ENCODE measurements at places on chromosomes 16 and 17.

DNA sequence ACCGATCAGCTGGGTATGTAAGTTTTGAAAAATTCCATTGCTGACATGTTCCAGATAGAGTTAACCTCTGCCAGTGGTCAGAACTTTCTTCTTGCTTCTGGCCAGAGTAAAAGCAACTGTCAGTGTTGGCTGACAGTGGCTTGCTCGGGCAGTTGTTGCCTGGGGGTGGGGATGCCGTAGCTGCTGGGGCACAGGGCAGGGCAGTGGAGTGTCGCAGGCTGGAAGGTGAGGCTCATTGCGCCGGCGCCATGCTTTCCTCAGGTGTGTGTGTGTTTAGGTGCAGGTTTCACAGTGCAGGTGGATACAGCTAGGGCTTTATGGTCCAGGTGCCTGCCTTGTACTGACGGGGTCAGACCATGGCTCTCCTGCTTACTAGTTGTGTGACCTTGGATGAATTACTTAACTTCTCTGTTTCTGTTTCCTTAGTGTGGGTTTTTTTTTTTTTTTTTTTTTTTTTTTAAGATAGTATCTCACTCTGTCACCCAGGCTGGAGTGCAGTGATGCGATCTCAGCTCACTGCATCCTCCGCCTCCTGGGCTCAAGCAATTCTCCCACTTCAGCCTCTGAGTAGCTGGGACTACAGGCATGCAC is 156.4 kb downstream of the SNX29 start:
- DNase-seq: no peak

DNA sequence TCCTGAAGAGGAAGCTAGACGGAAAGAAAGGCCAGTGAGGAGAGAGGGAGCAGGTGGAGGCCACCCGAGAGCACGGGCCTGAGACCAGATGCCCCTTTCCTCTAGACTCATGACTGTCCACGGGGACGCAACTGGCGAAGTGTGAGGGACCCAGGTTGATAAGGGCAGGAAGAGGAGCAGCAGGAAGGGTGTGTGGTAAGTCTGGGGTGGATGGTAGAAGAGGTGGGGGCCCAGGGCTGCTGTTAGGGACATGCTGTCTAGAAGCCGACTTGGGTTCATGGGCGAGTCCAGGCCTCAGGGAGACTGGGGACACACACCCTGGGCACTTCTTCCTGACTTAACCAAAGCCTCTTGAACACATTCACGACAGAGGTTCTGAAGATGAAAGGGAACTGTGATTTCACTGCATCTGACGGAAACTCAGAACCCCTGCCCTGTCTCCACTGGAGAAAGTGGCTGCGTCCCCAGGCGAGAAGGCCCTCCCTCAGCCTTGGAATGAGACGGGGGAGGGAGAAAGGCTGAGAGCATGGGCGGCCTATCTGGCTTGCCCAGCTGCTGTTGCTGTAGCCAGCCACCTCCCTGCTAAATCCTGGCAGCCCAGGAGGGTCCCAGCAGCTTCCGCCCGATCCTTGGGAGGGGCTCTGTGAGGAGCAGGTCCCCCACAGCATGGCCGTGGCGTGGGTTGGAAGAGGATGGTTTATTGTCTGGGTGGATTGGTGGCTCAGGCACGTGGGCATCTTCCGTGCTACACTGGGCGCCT is 6.0 kb downstream of the HIC1 start:
- DNase-seq: no peak

DNA sequence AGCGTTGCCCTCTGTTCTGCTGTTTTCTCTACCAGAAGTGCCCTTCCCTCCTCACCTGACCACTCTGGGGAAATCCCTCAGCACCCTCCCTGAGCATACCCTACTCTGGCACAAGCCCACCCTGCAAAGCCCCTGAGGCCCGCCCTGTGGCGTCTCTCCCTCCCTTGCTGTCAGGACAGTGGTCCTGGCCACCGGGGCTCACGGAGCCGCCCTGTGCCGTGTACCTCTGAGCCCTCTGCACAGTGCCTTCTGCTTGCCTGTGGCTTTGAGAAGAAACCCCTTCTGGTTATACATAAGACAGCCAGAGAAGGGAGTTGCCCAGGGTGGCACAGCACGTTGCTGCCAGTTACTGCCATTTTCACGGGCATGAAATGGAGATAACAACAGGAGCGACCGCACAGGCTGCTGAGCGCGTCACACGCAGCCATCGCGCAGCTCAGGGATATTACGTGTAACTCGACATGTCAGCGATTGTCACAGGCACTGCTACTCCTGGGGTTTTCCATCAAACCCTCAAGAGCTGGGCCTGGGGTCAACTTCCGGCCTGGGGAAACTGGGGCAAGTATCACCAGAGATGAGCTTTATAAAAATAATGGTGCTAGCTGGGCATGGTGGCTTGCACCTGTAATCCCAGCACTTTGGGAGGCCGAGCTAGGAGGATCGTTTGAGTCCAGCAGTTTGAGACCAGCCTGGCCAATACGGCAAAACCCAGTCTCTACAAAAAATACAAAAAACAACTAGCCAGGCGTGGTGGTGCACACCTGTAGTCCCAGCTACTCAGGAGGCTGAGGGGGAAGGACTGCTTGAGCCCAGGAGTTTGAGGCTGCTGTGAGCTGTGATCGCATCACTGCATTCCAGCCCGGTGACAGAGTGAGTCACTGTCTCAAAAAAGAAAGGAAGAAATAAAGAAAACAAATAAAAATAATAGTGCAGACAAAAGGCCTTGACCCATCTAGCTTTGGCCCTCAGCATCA is 14.8 kb downstream of the SCGB1C2 start:
- no peak for DNase-seq

- DNase-seq: no peak
Observed at GRCh38 chr16:1493746-1494094, 560 bp downstream of the TELO2 start.

DNA sequence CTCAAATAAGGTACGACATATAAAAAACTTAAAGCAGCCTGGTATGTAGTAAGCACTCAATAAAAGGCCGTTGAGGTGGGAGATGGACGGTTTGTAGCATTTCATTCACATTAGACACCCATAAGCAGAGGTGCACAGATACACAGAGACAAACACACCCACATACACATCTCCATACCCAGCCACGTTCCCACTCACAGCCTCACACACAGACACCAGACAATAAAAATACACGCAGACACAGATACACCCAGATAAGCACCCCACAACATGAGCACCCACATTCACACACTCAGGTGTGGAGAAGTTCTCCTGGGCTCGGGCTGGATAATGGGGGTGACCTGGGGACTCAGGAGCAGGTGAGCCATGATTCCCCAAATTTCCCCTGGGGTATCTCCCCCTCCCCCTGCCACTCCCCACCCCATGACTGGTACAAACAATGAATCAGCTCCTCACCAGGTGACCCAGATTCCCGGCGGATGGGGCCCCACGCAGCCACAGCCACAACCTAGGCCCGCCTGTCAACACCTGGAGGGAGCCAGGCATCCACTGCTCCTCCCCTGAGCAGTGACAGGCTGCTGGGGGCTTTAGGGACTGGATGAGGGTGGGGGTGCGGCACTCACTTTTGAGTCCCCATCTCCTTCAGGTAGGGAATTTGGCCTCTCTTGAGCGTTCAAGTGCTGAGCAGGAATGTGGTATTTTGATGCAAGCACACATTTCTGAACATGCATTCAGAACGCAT is 2.7 kb downstream of the DLX3 start:
- no peak for DNase-seq

DNA sequence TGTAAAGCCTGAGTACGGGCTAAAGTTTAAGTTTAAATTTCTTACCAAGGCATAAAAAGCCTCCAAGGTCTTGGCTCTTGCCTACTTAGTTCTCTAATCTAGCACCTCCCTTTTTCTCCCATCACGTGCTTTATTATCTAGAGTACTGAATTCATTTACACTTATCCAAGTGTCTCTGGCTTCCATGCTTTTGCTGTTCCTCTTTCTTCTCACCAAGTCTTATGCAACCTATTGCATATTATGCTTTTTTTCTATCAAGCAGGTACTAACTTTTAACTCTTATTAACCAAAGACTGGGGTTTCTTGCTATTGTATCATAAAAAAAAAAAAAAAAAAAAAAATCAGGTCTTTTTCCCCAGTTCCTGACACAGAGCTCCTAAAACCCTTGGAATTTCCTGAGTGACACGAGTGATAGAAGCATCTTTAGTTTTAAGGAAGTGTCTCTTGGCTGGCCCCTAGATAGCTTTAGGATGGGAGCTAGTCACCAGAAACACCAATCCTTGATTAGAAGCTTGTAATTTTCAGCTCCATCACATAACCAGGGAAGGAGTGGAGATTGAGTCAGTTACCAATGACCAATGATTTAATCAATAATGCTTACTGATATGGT is 44.9 kb downstream of the SSH2 start:
- no peak for DNase-seq

GRCh38 chr17:3683054-3683511 is 12.9 kb downstream of the P2RX5 start:
- DNase-seq: no peak

GRCh38 chr17:16488968-16489337 is 3.0 kb downstream of the LRRC75A start:
- no peak for DNase-seq

DNA sequence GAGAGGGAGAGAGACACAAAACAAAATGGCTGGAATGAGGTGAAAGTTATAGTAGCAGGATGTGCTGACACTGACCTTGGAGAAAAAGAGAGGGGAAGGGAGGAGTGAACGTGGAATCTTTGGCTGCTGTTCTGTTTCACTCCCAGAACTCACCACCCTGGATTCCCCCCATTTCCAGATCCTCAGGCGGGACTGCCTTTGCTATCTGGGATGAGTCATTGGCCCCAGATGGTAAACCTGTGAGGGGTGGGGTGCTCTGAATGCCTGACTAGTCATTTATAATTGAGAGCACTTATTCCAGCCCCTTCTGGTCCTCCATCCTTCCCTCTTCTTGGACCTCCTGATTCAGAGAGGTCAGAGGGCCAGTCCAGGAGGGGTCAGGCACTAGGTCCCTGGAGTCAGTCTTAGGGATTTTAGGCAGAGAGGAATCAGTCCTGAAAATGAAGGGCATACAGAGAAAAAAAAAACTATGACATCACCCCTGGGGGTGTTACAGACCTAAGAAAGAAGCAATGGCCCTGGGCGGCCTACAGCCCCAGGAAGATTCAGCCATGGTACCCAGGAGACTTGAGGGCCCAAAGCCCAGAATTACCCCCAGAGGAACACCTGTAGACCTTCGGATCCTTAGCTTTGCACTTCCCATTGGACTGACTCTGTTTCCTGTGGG is 2.2 kb upstream of the ZG16 start:
- no peak for DNase-seq
